Gastroesophageal sphincter (tissue), 4 donors: ENCODE measurements at places on chromosomes 2 and 18. TPM values are rescaled to one million over a fixed set of nuclear protein-coding genes. Genes with fewer than 3 reads are reported as not detected.

DNA sequence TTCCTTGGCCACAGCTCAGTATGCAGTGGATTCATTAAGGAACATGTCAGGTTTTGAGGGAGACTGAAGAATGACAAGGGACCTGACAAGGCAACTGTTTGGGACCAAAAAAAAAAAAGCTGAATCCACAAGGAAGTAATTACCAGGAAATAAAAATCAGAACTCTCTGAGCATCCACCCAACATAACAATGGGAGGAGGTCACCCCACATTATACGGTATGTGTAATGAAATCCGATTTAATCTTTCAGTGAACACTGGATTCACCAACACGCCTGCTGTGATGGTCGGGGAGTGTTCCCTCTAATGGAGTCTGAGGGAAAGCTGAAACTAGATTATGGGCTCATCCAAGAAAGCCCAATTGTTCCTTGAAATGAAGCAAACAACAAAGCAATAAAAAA lies 329.3 kb downstream of the ETAA1 start:
- no peak for ATAC-seq

DNA sequence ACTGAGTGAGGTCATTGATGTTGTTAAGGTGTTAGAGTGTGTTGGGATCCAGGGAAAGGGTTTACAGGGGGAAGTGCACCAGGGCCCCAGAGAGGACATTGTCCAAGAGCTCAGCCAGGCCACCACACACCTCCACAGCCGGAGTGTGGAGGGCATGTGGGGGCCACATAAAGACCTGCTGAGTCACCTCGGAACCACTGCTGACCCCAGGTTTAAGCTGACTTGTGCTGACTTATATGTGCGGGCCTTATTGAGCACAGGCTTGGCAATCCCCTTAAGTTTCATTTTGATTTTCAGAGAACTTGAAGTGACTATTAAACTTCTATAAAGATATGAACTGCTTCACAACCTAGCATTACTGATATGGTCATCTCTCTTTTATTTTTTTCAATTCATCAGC lies 166.2 kb upstream of the MAP3K20 start:
- ATAC-seq = no peak

DNA sequence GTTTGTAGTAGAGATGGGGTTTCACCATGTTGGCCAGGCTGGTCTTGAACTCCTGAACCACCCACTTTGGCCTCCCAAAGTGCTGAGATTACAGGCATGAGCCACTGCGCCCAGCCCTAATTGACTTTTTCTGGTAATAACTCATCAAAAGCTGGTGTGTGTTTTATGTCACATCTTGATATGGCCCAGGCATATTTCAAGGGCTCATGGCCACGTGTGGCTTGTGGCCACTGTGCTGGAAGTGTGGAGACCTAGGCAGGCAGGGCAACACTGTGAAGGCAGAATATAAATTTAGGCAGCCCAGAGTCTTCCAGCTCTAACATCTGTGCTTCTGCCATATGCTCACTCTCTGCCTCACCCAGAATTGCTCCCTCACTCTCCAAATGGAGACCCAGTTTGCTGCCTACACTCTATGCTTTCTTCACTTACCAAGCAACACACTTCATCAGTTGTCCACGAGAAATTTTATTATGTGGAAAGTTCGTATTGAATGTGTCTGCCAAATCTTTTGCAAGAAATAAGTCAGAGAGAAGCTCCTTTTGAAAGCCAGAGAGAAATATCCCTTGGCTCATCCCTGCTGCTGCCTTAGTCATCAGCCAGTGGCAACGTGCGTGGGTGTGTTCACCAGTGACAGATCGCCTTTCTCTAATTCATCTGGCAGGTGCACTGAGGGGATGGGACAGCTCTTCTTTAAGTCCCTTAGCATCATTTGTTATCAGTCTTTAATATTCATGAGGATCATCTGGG lies 129.4 kb upstream of the CXCR4 start:
- ATAC-seq = peak; percentile 66

- no peak for ATAC-seq
Measured at GRCh38 chr18:8229787-8230186, 379.4 kb upstream of the RAB12 start.

- ATAC-seq = peak; percentile 42
Measured at GRCh38 chr2:36785179-36785795, 88.8 kb downstream of the VIT start.

- no peak for ATAC-seq
Measured at GRCh38 chr18:8703092-8703709, 2.2 kb upstream of the MTCL1 start.

GRCh38 chr2:166499281-166499680 lies 5.2 kb upstream of the SCN7A start:
- no peak for ATAC-seq

DNA sequence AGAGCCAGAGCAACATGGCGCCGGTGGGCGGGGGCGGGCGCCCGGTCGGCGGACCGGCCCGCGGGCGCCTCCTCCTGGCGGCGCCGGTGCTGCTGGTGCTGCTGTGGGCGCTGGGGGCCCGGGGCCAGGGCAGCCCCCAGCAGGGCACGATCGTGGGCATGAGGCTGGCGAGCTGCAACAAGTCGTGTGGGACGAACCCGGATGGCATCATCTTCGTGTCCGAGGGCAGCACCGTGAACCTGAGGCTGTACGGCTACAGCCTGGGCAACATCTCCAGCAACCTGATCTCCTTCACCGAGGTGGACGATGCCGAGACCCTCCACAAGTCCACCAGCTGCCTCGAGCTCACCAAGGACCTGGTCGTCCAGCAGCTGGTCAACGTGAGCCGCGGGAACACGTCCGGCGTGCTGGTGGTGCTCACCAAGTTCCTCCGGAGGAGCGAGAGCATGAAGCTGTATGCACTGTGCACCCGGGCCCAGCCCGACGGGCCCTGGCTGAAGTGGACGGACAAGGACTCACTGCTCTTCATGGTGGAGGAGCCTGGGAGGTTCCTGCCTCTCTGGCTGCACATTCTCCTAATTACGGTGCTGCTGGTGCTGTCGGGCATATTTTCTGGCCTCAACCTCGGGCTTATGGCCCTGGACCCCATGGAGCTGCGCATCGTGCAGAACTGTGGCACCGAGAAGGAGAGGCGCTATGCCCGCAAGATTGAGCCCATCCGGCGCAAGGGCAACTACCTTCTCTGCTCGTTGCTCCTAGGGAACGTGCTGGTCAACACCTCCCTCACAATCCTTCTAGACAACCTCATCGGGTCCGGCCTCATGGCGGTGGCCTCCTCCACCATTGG lies 507 bp downstream of the CNNM4 start:
- ATAC-seq = peak; percentile 14

DNA sequence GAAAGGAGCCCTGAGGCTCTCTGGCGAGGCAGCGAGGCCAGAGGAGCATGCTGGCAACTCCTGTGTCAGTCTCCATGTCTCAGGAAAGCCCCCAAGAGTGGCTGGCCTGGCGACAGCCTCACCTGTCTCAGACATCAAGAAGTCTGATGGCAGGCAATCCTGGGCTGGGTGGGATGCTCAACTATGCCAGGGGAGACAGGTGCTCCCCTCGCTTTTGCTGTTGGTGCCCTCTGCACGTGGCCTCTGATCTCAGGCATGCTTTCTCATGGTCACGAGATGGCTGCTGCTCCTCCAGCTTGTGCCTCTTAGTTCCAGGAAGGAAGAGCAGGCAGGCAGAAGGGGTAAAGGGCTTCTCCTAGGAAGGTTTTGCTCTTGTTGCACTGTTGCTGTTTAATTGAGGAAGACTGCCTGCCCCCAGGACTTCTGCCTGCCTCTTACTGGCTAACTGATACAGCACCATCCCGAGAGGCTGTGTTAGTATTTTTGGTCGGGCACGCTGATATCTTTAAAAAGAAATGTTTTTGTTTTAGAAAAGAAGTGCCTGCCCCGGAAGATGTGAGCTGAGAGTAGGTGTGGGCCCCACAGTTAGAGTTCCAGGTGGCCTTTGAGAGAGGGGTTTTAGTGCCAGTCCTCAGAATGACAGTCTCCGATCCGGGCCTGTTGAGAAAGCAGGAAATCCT lies 344.8 kb upstream of the HS6ST1 start:
- ATAC-seq = no peak

- no peak for ATAC-seq
Measured at GRCh38 chr2:213122725-213123124, 28.7 kb downstream of the IKZF2 start.

DNA sequence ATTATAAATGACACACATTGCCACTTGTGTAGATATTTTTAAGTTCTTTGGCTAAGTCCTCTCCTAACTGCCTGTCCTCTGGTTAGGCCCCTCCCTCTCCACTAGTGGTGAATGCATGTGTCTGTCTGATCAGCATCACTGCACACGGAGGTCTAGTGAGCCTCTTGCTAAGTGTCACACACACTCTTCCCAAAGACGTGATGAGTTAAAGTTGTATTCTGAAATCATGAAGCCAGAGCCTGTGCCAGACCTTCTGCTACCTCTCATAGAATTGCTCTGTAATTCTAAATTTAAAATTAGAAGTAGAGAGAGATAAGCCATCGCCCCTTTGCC lies 41.3 kb downstream of the RALB start:
- ATAC-seq = no peak

DNA sequence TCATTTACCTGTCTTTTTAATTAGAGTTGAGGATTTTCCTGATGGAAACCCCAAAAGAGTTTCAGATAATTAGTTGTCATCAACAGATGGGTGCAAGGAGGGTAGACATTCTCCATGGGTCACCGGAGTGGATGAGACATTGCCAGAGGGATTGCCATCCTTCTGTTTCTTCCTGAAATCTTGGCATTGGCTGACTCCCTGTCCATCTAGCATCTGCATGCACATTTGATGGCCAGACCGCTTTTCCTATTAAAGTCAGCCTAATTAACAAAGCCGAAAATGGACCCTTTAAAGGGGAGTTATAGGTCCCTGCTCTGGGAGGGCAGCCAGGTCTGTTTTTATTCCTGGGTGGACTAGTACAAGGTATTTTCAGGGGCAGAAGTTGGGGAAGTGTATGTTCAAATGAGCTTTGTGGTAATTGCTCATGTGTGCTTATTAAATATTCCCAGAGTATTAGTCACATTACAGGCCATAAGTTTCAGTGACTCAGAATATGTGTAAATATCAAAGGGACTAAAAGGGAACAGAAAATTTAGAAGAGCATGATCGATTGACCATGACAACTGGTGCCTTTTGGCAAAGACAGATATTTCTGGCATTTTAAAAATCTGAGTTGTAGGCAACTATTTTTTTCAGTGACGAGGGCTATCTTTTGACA lies 209.8 kb downstream of the PHLPP1 start:
- no peak for ATAC-seq

DNA sequence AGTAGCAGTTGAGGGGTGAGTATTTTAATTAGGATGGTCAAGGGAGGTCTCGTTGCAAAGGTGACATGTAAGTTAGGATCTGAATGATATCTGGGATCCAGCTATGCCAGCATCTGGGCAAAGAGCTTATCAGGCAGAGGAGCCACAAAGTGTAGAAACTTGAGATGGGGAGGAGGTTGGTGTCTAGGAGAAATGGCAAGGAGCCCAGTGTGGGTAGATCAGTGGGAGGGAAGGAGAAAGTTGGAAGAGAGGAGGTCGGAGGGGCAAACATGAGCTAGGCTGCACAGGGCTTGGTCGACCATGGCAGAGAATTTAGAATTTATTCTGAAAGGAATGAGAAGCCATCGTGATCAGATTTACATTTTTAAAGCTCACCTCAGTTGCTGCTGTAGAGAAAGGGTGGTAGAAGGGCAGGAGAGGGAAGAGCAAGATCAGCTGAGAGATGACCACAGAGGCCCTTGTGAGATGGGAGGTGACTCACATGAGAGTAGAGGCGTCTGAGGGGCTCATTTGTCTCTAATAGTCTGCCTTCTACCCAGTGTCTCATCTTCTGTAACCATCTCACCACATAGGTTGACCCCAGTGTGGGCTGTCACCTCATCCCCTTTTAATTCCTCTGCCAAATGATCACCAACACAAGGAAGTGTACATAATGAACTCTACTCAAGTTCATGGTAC lies 170.0 kb downstream of the ETAA1 start:
- ATAC-seq = no peak

- no peak for ATAC-seq
Measured at GRCh38 chr2:75603477-75603876, 42.7 kb upstream of the EVA1A start.

GRCh38 chr18:30632071-30632698 lies 410.4 kb downstream of the DSC3 start:
- no peak for ATAC-seq

- ATAC-seq = no peak
Measured at GRCh38 chr2:203600286-203600685, 65.2 kb upstream of the RAPH1 start.

The SGPP2 gene
- total RNA-seq = 1.8 TPM

The ARHGAP15 gene
- 4.8 TPM for total RNA-seq

The AMER3 gene
- total RNA-seq = 0.27 TPM

The STAM2 gene
- 40.5 TPM for total RNA-seq

The SERPINB4 gene
- 23.5 TPM for total RNA-seq

The CROCC2 gene
- not detected for total RNA-seq

The OTOS gene
- not detected for total RNA-seq

The FSHR gene
- not detected for total RNA-seq

The BUB1 gene
- 0.40 TPM for total RNA-seq

The ADCYAP1 gene
- 0.67 TPM for total RNA-seq
